Stimulated activated CD8-positive, alpha-beta memory T cell treated with anti-CD3 and anti-CD28 coated beads, Interleukin-7, amount 100 ng/mL, for 1 hour (primary cell): ENCODE measurements at places on chromosomes 2 and 18.

DNA sequence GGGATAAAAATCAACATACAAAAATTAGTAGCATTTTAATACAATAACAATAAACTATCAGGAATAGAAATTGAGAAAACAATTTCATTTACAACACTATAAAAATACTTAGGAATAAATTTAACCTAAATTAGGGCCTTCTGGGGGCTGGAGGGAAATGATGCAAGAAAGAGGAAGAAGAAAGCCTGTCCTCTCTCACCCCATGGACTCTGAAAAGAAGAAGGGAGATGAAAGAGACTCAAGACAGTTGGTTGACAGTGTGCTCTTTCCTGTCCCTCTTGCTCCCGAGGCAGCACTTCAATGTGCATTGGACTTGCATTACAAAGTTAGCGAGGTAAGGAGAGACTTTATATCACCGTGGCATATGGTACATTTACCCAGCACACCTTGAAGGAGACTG lies 88.5 kb downstream of the VAPA start:
- DNase-seq: no peak

DNA sequence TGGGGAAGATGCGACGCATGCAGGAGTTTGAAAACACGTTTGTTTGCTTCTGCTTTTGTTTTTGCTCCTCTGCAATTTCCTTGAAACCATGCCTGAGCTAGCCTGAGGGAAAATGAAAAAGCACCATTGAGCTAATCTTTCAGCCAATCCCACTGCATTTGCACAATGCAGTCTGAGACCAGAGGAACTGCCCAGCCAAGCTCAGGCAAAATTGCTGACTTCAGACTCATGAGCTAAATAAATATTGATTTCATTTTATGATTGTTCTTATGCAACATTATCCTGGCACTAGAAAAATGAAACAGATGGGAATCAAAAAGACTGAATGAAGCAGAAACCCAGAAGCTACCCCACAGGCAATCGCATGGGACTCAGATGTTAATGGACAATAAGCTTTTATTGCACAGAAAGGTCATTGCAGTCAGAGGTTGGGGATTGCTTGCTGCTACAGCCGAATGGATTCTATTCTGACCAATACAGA lies 37.0 kb downstream of the TPRKB start:
- DNase-seq: no peak

- no peak for DNase-seq
Observed at GRCh38 chr2:26692897-26693849, 651 bp downstream of the KCNK3 start.

GRCh38 chr18:577643-578375 lies 2.4 kb upstream of the CETN1 start:
- no peak for DNase-seq

- DNase-seq: no peak
Observed at GRCh38 chr18:76943542-76944339, 121.4 kb downstream of the ZNF236 start.

DNA sequence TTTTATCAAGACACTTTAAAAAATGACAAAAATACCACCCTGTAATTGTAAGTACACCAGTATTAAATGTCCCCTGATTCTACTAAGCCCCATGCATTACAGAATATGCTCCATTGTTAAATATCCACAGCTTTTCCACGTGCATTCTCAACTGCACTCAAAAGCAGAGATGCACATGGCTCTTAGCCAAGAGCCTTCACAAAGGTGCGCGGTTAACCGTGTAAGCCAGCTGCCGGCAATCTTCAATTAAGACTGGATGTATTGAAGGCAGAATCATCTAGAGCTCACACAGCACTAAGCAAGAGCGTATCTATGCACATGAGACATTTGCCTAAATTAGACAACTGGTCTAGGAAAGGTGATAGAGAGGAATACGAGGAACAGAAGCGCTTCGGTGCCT lies 278.3 kb downstream of the NAPG start:
- DNase-seq: no peak

DNA sequence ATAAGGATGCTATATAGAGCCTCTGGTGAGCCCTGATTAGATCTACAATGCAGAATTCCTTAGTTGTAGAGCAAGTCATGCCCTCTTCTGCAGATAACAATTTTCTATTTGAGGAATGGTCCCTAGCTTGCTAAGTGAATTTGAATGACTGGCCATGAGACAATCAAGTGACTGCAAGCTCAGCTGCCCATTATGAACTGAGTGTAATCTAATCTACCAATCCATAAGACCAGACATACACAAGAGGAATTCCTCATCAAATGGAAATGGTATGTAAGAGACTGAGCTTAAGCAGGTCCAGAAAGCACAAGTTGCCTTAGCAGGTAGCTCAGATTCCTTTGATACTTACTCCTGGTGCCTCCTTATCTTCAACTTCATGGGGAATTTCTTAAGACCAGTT lies 4.8 kb upstream of the ANKRD44 start:
- DNase-seq: no peak

DNA sequence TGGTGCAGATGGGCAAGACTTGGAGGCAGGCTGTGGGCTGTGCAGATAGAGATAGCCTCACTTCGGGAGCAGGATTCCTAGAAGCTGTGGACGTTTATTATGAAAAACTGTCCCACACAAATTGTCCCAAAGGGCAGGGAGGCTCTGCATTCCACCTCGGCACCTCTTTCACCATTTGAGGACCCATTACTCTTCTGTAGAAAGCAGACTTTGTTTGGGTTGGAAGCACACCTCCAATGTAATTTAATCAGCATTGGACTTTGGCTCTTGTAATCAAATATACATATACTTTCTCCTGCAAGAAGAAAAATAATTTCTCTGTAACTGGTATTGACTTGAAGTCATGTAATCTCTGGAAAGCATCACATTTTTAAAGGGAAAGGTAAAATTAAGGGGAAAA lies 8.5 kb downstream of the ONECUT2 start:
- no peak for DNase-seq

DNA sequence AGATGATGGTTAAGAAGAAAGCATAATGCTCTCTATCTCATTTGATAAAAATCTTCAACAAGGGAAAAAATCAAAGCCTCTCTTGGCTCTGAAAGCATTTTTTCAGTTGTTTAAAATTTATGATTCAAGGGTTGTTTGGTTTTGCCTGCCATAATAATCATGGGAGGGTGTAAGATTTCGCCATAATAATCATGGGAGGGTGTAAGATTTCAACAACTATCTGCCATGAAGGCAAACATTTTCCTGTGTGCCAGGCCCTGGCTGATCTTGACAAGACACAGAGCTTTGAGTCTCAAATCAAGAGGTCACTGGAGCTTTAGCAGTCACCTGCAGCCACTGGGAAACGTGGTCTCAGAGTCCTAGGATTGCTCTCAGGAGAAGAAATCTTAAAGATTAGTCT lies 175.1 kb upstream of the PIEZO2 start:
- DNase-seq: no peak

DNA sequence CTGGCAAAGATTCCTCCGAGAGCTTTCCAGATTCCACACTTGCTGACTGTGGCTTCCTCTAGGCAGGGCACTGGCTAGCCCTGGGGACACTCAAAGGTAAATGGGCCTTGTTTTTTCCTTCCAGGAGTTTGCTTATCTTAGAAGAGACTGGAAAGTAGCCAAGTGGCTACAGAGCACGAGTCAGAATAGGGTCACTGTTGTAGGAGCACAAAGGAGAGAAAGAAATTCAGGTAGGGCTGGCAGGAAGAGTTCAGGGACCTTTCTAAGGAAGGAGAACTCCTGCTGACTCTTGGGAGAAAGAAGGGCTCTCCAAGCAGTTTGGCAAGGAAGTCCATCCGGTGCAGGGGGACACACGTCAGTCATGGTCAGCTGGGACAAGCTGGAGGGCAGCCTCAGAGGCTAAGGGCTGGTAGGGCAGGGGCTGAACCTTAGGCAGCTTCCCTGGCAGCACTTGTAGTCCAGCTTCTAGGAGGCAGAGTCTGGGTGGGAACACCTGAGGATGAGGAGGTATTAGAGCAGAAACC lies 39.5 kb downstream of the NIFK start:
- no peak for DNase-seq

- DNase-seq: no peak
Observed at GRCh38 chr2:26533661-26534060, 55.7 kb upstream of the OTOF start.

DNA sequence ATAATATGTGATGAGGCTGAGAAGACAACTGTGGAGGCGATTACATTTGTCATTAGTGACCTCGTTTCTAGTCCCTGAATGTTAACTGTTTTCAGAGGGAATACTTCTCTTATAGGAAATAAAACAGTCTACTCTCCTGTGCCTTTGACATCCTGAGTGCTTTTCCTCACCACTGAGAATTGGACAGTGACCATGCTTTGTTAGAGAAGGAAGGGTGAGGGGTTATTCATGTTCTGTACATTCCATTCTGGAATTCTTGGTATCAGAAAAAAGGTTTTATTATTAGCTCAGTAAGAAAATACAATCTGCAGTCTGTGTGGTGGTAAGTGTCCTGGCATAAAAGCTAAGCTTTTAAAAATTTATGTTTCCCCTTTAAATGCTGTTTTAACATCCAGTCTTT lies 58.8 kb downstream of the PARD3B start:
- no peak for DNase-seq

- no peak for DNase-seq
Observed at GRCh38 chr2:38409156-38410102, 32.4 kb upstream of the ATL2 start.

DNA sequence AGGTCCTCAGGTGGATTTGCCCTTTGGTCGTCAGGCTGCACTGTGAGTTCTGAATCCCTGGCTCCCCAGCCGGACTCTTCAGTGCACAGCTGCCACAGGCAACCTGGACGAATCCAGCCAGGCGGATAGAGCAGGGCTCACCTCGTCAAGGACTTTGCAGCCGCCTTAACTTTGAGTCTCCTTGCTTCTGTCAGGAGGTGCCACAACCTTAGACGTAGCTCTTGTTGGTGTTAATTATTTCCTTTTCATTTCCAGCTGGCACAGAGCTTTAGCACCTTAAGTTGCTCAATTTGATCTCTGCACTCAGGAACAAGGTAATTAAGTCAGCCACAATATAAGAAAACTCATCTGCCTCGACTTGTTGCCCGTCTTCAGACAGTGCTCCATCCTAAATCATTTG lies 17.7 kb downstream of the SMIM21 start:
- DNase-seq: no peak

DNA sequence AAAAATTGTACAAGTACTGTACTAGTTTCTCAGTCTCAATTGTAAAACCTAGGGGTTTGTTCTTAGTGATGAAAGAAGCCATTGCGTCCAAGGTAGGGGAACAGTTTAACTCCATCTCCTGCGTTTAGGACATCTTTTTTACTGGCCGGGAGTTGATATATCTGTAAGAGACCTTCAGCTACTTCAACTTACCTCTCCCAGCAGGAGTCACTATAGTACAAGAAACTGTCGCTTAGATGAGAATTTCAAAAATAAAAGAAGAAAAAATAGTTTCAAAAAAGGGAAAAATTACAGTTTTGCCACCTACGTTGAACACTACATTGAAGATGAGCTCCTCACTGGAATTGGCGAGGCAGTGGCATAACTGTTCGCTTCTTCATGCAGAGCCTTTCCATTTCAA lies 122.7 kb downstream of the MAP3K20 start:
- no peak for DNase-seq

- no peak for DNase-seq
Observed at GRCh38 chr18:56672391-56672790, 21.2 kb downstream of the WDR7 start.

- no peak for DNase-seq
Observed at GRCh38 chr2:74107071-74107470, 40.6 kb downstream of the BOLA3 start.

GRCh38 chr2:190636361-190636760 lies 12.5 kb upstream of the NAB1 start:
- DNase-seq: no peak

GRCh38 chr18:26655525-26656430 lies 107.4 kb upstream of the KCTD1 start:
- no peak for DNase-seq

DNA sequence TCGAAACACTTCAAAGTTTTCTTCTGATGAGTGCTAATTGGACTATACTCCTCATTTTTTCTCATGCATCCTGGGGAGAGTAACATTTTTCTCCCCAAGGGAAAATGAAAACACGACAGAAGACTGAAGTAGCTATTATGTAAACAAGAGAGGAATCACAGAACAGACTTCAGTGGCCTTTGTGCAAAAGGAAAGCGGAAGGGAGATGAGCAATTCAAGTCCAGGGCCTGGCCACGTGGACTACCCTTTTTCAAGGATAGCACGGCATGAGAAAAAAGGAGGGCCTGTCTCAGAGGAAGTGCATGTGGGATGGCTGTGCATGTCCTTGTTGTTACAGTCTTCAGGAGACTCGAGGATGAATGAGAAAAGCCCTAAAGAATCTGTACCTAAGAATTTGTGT lies 43.8 kb upstream of the KCNE4 start:
- no peak for DNase-seq

DNA sequence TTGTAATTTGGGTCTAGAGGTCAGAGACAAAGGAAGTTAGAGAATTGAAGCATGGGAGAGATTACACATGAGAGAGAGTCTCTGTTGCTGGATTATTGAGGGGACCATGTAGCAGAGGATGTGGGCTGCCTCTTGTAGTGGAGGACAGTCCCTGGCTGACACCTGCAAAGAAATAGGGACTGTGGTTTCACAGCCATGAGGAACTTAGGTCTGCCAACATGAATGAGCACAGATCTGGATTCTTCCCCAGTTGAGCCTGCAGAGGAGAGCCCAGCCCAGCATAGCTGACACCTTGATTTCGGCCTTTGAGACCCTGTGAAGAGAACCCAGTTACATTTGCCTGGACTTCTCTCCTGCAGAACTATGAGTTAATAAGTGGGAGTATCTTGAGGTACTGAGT lies 179.5 kb upstream of the TWIST2 start:
- DNase-seq: no peak

DNA sequence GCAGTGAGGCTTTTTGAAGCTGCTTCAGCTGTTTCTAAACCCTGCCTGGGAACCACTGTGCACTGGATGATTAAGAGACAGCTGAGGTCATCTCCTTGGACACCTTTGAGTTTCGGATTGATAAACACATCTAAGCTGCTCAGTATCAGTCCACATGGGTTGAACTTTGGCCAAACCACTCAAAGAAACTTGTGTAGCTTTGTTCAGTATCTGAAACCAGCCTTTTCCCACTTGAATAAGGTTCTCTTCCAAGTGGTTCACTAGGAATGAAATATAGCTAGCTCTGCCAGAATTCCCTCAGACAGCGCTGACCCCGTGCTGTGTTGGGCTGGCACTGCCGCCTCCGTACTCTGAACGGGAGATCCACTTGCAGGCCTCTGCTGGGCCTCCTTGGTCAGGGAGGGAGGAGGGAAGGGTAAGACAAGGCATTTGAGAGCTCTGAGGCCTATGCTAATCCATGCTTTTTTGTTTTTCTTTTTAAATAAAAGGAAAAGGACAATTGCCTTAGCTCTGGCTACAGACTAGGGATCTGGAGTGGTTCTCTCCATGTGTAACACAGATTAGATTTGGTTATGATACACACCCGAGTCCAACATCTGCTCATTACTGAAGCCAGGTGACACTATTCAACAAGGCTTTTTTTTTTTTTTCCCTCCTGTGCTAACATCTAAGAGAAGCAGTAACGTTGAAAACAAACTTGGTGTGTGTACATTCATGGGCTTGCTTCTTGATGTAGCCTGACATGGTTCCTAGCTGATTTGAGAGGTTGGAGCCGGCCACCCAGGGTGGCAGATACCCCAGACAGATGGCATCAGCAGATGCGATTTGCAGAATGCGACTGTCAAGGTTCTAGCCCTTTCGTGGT lies 67.7 kb downstream of the NCK2 start:
- DNase-seq: no peak
